AG10803 (cell line): ENCODE measurements at places on chromosomes 3 and 15.

- no peak for DNase-seq
These were observed 152.8 kb downstream of the RBPMS2 start for GRCh38 chr15:64622410-64623260.

GRCh38 chr3:157131861-157132260, 28.1 kb downstream of the CCNL1 start:
- no peak for DNase-seq

- DNase-seq = no peak
These were observed 98.7 kb downstream of the KCNMB2 start for GRCh38 chr3:178634975-178635374.

- DNase-seq = peak; percentile 50
These were observed 19.0 kb downstream of the SQOR start for GRCh38 chr15:45653702-45654424.

DNA sequence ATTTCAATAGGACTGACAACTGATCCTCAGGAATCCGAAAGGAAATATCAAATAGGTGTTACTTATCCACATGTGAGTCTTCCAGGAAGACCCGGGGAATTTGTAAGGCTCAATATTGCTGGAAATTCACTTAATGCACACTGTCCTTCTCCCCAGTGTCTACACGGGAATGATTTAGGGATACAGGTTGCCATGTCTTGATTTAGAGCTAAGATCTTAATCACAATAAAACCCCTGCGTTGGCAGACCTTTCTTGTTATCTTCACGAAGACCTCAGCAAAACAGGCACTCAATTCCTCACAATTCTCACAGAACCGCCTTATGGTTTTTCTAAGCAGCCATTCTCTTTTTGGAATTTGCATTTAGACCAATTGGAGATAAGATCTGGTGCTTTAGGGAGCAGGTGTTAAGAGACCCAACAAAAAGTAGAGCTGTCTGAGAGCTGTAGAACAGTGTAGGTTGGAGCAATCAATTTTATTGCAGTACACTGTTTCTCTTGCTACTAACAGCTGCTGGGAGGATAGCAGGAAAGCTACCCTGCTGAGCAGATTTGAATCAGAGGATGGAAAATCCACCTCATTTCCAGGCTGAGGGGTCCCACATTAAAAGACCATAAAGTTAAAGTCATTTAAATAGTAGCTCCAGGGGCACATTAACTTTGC, 925.7 kb downstream of the EPHA3 start:
- no peak for DNase-seq
